D721Med (cell line): ENCODE measurements at places on chromosomes 5 and 9.

DNA sequence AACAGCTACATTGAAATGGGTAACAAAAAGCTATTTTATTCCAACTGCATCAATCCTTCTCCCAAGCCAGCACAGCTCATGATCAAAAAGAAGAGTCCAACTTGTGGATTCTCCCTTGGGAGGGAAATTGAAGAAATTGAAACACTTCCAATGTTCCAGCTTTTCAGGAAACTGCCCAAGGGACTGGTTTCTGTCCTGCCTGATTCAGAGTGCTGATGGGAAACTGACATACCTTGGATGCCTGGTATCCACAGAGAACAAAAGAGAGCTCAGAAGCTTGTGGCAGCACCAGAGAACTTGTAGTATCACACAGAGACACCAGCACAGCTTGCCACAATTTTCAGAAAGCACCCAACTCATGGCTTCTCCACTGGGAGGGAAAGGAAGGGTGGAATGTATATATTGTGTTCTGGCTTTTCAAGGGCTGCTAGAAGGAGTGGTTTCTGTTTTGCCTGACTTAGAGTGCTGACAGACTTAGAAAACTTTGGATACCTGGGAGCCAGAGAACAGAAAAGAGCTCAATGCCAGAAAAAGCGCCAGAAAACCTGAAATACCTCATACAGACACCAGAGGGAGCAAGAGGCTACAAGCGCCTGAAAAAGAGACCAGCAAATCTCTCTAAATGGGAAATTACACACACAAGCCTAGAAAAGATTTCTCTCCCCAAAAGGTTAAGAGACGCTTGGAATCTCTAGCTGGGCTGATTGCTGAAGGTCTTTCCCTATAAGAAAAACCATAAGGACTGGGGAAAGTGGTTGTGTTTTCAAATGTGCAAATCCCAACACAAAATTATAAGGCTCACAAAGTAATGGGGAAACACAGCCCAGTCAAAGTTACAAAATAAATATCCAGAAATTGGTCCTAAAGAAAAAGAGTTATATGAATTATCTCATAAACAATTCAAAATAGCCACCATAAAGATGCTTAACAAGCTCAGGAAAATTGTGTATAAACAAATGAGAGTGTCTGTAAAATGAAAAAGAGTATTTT, 178.8 kb downstream of the SPOCK1 start:
- peak; percentile 42 for DNase-seq

DNA sequence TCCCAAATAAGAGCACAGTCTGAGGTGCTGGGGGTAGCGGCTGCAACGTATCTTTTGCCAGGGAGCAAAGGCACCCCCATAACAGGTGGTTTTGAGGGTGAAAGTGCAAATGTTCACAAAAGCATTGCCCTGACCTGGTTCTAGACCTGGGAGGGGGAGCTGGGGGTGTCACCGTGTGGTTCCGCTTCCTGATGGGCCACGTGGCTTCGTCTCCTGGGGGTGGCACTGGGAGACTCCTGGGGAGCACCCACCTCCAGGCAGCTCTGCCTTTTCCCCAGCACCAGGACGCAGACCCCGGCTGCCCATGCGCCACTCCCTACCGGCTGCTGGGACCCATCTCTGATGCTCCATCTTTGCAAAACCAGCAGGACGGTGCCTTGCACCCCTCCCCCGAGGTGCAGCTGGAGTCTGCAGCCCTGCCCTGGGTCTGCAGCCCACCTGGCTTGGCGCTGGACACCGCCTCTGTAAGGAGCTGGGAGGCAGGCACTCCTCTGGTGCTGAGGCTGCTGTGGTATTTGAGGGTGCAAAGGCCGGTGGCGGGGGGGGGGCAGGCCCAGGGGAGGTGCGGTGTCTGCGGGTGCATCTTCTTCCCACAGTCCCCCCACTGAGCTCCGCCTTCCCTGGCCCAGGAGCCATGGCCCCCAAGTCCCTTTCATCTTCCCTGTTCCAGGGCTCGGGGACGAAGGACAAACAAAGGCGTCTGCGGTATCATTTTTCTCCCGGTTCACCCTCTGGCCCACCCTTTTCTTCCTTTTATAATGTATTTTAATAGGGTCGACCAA, 29.8 kb upstream of the RXRA start:
- no peak for DNase-seq

GRCh38 chr9:136990242-136990911, 1.8 kb upstream of the PAXX start:
- no peak for DNase-seq

GRCh38 chr5:28216939-28217360, 1178.6 kb upstream of the CDH9 start:
- no peak for DNase-seq

DNA sequence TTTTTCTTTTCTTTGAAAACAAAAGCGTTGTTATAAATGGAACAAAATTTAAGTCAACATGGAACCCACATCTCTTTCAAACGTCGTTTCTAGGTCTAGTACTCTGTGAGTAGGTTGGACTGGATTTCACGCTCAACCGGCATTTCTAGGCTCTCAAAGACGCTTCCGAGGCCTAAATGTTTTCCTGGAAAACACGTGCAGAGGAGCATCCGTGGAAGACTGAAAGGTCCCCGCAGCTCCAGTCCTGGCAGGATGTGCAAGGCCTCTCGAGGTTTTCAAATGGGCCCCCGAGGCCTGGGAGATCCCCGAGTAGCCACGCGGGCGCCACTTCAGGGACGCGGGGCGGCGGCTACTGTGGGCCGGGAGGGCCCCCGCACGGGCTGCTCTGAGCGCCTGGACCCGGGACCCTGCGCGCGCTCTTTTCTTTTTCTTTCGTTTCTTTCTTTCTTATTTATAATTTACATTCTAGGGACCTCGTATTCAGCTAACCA, 4.2 kb upstream of the IRX2 start:
- no peak for DNase-seq

GRCh38 chr5:9283021-9283420, 262.9 kb downstream of the SEMA5A start:
- DNase-seq: no peak

- peak; percentile 74 for DNase-seq
Measured at GRCh38 chr9:104863180-104863883, 64.6 kb downstream of the ABCA1 start.

DNA sequence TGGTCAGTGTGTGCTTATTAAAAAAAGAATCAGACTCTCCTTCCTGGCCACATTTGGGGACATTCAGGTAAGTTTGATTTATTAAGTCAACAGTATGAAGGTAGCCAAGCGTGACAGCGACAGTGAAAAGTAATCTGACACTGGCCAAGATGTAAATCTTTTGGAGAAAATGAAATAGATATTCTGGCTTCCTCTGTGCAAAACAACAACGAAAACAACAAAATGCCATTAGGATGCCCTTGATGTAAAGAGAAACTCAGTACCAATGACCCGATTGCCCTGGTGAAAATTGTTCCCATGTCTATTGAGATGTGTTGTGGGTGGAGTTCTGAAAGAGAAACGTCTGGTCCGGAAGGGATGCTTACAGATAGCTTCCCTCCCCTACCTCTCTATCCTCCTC, 267.8 kb downstream of the MAT2B start:
- DNase-seq: no peak

- DNase-seq: no peak
Measured at GRCh38 chr5:39014561-39014960, 59.6 kb downstream of the RICTOR start.

DNA sequence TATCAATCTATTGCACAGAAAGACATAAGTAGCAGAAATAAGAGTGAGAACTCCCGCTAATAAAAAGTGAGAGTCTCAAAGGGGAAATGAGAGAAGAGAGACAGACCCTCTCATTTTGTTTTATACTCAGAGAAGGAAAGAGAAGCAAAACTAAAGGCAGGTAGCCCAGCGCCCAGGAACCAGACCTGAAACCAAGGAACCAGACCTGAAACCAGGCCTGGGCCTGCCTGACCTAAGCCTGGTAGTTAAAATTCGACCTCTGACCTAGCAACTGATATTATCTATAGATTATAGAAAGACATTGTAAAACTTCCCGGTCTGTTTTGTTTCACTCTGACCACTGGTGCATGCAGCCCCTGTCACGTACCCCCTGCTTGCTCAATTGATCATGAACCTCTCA, 134.5 kb upstream of the SEMA6A start:
- no peak for DNase-seq

DNA sequence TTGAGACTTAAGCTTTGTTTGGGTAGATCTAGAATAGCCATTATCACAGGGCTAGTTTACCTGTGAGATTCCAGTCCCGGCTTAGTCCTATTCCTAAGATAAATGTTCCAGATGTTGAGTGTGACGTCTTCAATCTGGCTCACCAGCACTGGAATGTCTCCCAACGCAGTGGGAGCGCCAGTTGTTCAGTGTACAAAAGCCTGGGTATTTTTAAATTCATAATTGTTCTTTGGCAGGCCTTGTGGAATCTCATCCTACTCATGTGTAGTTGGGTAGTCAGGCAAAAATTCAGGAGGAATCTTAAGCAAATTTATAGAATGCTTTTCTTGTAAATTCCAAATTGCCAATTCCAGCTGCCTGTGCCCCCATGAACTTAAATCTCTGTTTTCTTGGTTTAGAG, 272.6 kb upstream of the KCNN2 start:
- no peak for DNase-seq

DNA sequence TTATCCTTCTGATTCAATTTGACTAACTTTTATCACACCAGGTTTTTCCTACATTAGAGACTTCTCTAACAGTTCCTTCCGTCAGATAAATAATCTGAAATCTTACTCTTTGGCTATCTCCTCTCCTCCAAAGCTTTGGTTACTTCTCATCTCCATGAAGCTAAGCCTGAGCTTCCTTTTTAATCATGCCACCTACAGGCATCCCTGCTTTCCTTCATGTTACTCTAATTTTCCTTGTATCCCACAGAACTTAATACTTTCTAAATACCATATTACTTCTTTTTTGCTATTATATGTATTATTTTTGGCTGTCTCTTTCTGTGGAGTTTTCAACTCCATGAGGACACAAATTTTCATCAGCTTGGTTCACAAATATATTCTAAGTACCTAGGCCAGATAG, 49.7 kb downstream of the C9 start:
- DNase-seq: no peak

DNA sequence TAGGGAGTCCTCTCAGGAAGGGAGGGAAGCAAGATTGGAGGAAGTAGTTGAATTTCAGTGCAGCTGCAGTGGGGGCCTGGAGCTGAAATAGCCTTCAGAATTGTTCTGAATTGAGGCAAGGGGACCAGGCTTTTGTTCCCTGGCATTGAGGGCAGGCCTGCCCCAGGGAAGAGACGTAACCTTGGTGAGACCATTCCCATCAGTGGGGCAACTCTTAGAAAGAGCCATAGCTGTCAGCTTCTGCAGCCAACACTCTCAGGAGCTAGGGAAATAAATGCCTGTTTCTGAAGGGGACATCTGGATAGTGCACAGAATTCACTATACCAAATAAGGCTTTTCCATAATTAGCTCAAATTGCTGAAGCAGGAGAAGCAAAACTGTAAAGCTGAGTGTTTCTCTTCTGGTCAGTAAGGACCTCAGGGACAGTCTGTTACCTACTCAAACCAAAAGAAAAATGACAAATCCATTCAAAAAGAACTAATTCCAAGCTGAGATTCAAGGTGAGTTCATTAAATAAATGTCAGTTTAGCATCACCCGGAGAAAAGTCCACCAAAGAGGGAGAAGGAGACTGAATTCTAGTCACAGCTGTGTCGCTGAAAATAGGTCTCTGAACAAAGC, 44.0 kb downstream of the LYRM7 start:
- DNase-seq: no peak

- DNase-seq: no peak
Measured at GRCh38 chr5:172010278-172010677, 3.8 kb upstream of the FBXW11 start.

DNA sequence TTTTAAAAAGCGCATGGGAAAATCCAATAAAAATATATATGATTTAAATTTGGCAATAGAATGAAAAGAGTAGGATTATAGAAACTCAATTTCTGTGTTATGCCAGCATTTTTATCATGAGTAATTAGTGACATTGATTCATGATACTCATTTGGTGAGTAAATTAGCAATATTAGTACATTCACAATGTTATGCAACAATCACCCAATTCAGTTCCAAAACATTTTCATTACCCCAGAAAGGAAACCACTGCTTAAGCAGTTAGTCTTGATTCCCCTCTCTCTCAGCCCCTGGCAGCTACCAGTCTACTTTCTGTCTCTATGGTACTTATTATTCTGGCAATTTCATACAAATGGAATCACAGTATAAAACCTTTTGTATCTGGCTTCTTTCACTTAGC, 27.0 kb downstream of the OSMR start:
- DNase-seq: no peak

GRCh38 chr9:69645488-69645887, 26.7 kb downstream of the APBA1 start:
- DNase-seq: no peak

DNA sequence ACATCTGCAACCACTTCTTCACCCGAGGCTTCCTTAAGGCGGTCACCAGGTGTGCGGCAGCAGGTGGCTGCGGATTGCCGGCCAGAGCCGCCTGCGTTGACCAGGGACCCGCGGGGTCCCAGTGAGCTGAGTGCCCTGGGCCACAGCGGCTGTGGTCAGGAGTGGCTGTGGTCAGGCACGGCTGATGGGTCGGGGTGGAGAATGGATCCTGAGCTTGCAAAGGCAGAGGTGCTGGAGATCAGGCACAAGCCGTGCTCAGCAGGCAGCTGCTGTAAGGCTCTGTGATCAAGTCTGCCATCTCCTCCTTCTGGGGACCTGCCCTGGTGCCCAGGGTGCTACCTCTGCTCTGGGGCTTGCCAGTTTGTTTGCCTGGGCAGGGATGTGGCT, 2.1 kb downstream of the UAP1L1 start:
- DNase-seq: no peak

DNA sequence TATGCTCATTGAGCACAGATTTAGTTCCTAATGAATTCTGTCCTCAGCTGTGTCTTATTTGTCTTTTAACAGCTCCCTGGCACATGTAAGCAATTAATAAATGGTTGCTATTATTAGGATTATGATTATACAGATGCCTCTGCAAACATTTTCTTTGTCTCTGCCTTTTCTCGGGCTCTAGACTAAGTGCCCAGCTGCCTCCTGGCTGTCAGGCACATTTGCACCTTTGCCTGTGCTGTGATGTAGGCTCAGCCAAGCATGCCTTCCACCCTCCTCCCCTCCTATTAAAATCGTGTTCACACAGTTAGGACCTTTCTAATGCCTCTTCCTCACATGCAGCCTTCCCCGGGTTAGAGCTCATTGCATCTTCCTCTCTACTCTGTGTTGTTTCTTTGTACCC, 25.7 kb downstream of the NPR3 start:
- no peak for DNase-seq

DNA sequence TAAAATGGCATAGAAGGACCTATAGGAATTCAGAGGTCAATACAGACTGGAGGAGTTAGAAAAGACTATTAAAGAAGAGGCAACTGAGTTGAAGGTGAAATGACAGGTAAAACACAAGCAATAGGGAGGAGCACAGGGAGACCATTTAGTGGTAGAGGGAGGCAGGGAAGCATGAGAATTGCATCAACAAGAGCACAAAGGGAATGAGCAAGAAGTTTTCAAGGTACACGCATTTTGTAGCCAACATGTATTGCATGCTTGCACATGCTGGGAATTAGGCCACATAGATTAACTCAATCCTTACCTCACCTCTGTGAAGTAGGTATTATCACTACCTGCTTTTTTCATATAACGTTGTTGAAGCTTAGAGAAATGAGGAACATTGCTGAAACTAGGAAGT, 42.3 kb downstream of the PLPP1 start:
- no peak for DNase-seq

- DNase-seq: no peak
Measured at GRCh38 chr5:42641336-42642005, 115.1 kb upstream of the CCDC152 start.
